ENCODE measurements at places on chromosomes 2 and 18.

- no peak for DNase-seq
Observed at GRCh38 chr2:236663287-236664101, 93.9 kb downstream of the ACKR3 start.

GRCh38 chr2:3637692-3638455 is 20.1 kb upstream of the ALLC start:
- DNase-seq, result peak; percentile 40

DNA sequence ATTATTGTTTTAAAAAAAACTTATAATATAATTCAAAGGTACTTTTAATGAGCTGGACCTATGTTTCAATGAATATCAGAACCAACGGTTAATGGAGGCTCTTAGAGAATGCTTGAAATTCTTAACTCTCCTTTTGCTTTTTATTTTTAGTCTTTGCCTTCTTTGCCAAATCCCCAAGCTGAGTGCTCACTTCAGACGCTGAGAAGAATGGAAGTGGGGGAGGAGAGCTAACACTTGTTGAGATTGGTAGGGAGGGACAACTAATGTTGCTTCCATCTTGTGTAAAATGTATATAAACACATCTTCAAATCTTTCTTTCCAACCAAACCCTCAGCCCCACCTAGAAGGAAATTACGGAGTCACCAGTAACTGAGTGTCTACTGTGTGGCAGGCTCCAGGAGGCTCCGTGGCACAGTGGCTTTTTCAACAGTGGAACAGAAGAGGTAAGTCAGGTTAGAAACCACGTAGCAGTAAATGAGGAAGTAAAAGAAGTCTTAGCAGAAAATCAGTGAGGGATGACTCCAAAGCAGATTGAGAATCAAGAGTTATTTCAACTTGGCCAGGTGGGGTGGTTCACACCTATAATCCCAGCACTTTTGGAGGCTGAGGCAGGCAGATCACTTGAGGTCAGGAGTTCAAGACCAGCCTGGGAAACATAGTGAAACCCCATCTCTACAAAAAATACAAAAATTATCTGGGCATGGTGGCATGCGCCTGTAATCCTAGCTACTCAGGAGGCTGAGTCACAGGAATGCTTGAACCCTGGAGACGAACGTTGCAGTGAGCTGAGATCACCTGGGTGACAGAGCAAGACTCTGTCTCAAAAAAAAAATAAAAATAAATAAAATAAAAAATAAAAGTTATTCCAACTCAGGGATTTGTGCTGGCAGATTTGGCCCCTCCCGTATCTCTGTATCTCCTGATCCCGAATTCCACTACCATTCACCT is 45.0 kb upstream of the CREB1 start:
- DNase-seq, result no peak

DNA sequence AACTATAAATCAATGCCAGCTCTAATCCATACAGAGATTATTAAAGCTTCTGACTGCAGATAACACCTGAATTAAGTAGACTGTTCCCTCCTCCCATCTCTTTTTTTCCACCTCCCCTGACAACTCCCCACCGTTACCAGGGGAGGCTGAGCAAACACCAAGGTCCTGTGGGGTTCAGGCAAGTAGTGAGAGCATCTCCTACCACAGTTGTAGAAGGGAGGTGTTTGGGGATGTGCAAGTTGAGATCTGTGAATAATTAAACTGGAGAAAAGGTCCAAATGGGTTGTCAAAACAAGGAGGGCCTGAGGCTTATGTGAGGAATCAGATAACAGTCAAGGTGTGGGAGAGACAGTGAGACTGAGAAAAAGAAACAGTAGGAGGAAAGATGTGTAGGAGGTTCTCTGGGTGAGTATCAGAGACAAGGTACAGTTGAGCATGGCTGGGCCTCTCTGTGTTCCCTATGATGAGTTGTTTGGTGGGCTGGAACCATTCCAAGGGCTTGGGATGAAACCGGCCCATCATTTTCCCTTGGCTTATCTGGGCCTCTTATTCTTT is 194.6 kb downstream of the CYRIA start:
- DNase-seq, result no peak

DNA sequence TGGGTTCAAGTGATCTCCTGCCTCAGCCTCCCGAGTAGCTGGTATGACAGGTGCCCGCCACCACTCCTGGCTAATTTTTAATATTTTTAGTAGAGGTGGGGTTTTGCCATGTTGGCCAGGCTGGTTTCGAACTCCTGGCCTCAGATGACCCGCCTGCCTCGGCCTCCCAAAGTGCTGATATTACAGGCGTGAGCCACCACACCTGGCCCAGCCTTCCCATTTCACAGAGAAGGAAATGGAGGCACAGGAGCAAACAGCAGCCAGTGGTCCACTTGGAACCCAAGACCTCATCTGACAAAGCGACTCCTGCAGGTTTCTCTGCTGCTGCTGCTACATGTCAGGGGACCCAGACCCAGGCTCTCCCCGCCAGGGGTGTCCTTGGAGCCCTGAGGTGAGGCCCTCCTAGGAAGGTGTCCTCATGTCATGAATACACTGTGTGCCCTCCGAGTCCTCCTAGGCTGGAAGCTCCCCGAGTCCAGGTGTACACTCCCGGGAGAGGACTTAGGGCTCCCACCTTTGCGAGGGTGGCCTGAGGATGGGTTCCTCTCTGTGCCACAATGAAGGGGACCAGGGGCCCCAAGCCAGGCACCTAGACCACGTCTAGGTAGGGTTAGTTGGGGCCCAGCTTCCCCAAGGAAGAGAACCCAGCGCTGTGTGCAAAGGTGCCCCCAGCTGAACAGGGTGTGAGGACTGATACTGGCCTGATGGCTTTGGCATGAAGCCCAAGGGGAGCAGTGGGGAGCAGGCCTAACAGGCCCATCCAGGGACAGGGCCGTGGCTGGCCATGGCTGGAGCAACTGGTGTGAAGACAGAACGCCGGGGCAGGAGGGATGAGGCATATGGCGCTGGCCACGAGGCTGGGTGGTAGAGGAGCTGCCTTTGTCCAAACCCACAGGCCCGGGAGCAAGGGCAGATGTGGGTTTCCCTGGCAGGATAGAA is 56.1 kb downstream of the HS6ST1 start:
- peak; percentile 41 for DNase-seq

- DNase-seq, result no peak
Observed at GRCh38 chr2:20558391-20559150, 92.3 kb downstream of the HS1BP3 start.

DNA sequence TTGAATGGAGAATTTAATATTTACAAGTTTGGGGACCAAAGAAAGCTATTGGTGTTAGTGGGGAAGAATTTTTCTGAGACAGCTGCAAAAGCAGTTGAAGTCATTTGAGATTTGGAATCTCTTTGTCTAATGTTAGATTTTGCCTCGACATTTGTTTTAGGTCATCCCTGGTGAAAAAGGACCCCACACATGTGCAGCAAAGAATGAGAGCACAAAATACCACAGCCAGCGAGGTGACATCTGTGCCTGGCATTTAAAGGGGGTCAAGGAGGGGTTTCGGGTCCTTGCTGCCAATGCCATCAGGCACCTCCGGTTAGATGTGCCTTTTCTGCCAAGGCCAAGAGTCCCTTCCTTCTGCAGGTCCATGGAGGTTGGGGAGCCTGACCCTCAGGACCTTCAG is 173.3 kb downstream of the TRIB2 start:
- DNase-seq, result no peak

DNA sequence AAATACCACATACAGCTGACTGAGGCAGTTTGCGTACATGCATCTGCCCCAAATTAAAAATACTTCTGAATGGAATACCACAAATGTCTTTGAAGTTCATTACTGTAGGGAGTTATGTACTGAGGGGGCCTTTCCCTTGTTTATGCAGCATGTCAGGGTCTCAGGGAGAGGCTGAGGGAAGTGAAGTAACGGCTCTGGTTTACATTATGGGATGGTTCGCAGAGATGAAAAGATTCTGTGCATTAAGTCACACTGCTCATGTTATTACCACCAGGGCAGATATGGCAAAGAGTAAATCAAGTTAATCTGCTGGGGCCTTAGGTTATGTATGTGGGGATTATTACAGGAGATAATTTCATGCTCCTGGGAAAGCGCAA is 385.9 kb upstream of the RND3 start:
- no peak for DNase-seq

DNA sequence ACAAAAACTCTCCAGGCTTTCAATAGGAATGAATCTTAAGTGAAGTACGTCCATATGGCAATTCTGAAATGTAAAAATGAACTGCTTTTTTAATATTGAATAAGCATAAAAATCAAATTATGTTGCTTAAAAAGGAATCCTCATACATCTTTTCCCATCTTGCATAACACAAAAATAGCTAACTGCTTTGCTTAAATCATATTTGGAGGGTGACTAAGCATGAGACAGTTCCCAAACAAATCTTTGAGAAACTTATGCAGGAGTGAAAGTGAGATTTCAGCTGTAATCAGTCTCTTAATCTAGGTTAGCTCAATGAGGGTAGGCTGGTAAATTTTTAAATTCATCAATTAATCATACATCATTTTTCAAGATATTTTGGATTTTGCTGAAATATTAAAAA is 111.5 kb downstream of the MBD5 start:
- no peak for DNase-seq

DNA sequence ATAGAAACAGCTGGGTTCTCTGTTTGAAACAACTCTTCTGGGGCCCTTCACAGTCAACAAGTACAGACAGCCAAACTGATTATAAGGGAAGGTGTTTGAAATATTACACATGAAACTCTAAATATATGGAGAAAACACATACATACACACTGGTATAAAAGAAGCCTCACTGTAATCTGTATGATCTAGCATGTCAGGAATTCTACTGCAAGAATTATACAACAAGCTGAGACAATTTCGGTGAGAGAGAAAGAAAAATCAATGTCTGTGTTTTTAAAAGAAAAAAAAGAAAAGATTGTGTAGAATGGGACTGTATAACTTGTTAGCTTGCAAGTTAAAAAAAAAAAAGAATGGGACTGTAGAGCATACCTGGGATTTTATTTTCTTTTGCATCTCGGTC is 26.3 kb downstream of the IRS1 start:
- no peak for DNase-seq

- DNase-seq, result no peak
Observed at GRCh38 chr18:33184175-33184574, 256.3 kb downstream of the CCDC178 start.

DNA sequence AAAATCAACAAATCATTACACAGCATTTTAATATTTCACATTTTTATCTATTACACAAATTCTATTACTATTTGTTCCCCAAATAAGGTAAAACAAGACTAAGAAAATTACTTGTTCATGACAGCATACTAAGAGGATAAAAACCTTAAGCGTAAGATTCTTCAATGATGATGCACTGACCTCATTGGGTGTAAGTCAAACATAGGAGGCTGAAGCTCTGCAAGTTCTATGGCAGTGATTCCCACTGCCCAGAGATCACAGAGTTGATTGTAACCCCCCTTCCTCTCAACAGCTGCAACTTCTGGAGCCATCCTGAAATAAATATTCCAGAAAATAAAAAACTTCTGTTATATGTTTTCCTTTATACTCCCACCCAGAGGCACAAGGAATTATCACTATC is 82.2 kb upstream of the CDKL4 start:
- no peak for DNase-seq

DNA sequence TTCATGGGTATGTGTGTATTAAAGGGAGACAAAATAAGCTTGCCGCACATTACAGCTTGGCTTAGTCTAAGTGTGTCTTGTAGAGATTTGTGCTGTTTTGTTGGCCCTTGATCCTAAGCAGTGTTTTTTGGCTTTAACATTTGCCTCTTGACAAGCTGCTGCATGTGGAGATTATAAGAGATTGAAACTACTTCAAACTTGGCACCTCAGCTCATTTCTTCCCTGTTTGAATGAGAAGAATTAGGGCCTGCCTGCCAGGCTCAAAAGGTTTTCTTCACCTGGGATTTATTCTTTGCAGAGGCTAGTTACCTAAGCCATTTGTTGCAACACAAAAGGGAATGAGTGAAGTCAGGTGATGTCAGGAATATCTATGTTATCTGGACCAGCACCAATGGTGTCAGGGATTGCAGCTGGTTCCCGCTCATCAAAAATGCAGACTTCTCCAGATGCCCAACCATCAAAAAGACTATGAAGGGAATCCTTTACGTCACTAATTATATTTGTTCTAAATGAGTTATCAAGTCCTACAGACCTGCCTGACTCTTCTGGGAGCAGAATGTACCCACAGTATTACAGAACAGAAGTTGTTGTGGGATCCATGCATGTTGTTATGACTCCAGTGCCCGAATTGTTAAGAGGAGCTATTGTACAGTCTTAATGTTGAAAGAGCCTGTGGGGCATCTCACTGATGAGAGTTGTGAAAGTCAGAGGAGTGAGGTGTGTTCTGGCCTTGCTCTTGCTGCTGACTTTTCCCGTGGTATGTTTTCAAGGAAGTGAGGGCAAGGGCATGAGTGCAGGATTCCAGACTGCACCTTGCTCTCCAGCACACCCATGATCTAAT is 31.0 kb downstream of the ABCA12 start:
- DNase-seq, result no peak

DNA sequence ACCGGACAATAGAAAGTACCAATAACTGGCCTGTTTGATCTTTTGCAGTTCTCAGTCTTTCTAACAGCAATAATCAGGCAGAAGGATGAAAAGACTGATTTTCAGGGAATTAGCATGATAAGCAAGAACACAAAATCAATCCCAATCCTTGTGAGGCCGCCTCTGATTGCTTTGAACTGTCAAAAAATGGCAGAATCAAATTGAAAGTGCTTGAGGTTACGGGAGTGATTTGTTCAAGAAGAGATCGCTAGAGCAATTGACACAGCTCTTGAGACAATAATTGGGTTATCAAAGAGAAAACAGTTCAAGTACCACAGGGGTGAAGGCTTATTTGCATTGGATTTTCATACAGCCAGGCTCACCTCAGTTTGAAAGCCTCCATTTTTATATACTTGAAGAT is 663.4 kb downstream of the ARHGAP15 start:
- DNase-seq, result no peak

- no peak for DNase-seq
Observed at GRCh38 chr2:180776921-180777320, 203.5 kb upstream of the UBE2E3 start.

DNA sequence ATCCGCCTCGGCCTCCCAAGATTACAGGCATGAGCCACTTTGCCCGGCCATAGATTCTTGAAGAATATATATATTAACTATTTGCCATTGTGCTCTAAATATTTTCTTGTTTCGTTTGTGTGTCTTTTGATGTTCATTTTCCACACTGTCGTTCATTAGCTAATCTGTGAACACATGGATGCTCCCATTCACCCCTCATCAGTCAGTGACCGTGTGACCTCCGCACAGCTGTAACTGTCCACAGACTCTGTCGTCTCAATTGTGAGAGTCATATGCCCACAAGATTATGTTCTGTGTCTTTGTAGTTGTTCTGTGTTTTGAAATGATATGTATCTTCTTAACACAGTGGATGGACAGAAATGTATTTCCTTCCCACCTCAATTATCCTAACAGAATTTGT is 29.6 kb downstream of the RAMP1 start:
- DNase-seq, result no peak
